ENCODE measurements at places on chromosomes 11 and 22.

- no peak for DNase-seq
Measured at GRCh38 chr22:19055801-19056200, 66.4 kb downstream of the DGCR2 start.

- no peak for DNase-seq
Measured at GRCh38 chr22:42619261-42620063, 4.8 kb upstream of the POLDIP3 start.

GRCh38 chr11:115642660-115643059, 138.4 kb upstream of the CADM1 start:
- DNase-seq = no peak

DNA sequence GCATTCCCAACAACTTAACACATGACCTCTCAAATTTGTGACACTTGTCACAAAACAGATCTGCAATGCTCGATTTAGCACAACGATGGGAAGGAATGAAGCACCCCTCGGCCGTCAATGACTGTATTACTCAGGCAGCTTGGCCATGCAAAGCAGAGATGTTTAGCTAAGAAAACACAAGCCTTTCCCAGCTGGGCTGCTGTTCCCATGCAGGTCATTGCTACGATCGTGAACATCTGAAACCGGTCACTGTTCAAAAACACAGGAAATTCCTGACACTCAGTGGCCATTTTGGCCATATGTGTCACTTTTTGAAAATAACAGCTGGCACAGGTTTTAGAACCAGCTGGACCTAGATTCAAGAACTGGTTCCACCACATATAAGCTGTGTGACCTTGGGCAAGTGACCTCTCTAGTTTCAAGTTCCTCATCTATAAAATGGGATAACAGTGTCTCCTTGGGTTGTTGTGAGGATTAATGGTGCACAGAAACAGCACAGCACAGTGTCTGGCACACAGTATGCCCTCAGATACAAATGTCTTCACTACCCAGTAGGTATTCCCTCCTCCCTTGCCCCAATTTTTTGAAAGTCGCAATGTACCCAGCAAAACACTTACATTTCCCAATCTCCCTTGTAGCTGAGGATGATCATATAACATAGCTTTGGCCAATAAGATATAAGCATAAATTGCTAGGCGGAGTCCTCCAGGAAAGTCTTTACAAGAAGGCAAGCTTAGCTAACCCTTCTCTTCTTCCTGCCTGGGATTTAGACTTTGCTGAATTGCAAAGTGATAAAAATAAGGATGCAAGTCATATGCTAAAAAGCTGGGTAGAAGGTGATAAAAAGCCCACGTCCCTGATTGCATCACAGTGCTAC, 93.1 kb downstream of the C11orf58 start:
- no peak for DNase-seq

DNA sequence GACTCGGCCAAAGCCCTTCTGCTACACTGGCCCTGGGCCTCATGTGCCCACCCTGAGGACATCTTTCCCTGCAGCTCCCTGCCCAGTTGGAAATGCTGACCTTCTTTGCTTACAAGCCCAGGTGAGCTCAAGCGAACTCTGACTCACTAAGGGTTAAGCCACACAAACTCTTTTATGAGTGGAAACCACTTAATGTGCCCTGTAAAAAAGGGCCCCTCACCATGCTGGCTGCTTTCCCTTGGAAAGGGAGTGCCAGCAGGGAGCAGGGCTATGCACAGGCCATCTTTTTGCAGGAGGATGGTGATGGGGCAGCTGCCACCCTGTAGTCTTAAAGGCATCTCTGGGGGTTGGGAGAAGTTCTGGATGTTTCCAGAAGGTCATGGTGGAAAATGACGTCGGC, 18.7 kb downstream of the EHF start:
- DNase-seq = no peak

DNA sequence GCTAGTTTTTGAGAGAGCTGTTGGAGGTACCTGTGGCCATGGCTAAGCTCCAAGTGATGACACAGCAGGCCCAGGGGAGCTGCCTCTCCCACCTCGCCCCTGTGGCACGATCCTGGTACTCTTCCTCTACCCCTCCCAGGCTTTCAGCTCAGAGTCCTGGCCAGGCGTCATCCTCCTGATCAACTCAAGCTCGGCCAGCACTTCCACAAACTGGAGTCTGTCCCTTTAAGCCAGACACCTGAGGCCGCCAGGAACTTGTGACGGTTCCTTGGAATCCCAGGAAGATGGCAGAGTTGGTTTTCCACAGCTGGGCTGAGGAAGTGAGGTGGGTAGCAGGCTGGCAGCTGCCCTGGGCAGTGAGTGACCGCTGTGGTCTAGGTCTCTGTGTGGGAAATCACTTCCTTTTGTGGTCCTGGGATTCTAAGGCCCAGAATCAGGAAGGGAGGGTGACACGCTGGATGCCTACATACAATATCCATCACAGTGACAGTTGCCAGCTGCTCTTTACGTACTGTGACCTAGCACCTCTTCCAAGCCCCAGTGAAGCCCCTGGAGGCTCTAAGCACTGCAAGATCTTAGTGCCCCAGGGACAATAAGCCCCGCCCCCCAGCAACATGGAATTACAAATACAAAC, 3.2 kb upstream of the CST6 start:
- DNase-seq = no peak

DNA sequence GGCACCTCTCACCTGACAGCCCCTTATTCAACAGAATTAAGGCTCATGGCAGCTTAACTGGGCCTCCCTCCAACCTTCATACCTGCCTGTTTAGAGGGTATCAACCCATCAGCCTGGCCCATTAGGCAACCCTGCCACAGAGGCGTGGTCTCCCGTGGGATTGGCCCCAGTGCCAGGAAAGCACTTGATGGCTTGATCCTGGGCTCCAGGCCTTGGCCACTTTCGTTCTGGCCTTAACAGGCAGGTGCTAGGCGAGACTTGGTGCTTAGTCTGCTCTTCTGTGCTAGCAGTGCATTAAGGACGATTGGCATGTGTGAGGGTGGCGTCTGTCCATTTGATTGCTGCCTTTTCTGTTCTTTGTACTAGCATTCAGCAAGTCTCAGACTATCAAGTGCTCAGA, 75.2 kb downstream of the CABIN1 start:
- DNase-seq = no peak

- no peak for DNase-seq
Measured at GRCh38 chr22:30021881-30022619, 58.2 kb upstream of the HORMAD2 start.
